ENCODE measurements at places on chromosomes 12 and 14.

GRCh38 chr14:62722406-62722805, 322.9 kb downstream of the KCNH5 start:
- DNase-seq, result no peak

- no peak for DNase-seq
Observed at GRCh38 chr12:42407306-42407705, 81.3 kb downstream of the PPHLN1 start.

DNA sequence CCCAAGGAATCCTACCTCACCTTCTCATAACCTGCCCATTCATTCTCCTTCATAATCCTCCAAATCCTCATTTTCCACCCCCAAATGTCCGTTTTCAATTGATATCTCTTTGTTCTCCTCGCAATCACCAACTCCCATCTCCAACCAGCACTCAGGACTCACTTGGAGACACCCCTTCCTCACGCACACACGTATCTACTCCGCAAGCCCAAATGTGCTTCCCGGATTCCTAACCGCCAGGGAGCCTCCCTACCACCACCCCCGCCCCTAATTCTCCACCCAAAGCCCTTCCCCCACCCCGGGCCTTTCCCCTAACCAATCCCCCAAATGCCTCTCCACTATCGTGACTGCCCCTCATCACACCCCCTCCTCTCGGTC, 304 bp downstream of the KCTD10 start:
- no peak for DNase-seq

- no peak for DNase-seq
Observed at GRCh38 chr14:69631509-69631908, 20.1 kb downstream of the SUSD6 start.

- DNase-seq, result no peak
Observed at GRCh38 chr12:28563936-28564335, 373.7 kb downstream of the CCDC91 start.

GRCh38 chr12:115308918-115309317, 624.9 kb upstream of the TBX3 start:
- DNase-seq, result no peak

DNA sequence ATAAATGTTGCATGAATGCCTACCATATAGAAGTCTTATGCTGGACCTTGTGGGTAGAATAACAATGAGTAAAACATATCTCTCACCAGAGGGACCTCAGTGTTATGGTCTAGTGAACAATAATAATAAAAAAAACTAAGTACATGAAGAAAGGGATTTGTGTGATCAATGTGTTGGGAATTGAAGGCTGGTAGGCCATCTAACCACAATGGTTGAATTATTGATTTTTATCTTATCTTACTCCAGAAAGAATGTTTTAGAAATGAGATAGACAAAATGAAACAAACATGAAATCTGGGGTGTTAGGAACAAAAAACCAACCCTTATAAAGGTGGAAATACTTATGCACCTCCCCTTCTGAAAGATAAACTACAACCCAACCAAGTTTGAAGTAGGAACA, 243.9 kb upstream of the LRIG3 start:
- no peak for DNase-seq

- DNase-seq, result peak; percentile 8
Observed at GRCh38 chr12:126784328-126784921, 1482.5 kb upstream of the TMEM132C start.

DNA sequence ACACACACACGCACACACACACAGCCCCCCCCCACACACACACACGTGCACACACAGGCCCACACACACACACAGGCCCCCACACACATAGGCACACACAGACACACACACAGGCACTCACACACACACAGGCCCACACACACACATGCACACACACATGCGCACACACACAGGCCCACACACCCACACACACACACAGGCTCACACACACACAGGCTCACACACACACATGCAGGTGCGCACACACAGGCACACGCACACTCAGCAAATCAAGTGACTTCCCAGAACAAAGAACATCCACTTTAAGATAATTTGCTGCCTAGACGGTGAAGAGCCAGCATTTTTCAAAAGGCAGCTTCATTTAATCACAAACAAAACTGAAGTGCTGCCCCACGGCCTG, 78.5 kb upstream of the FBRSL1 start:
- no peak for DNase-seq

GRCh38 chr12:69821456-69822159, 3.4 kb upstream of the MYRFL start:
- no peak for DNase-seq

GRCh38 chr14:95072310-95072905, 84.9 kb downstream of the DICER1 start:
- DNase-seq, result no peak

DNA sequence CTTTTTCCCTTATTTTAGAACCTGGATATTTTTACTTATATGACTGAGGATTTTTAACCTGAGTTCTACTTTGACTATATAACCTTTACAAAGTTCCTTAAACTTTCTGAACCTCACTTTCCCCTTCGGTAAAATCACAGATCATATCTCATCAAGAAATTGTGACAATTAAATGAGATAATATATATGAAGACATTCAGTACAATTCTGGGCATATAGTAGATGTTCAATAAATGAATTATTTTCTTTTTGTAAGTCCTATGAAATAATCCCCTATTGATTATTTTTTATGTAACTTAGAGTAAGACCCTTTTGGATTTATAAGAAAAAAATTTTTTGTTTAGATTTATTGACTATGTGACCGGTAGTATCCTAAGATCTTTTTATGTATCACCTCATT, 17.6 kb upstream of the FAM177A1 start:
- no peak for DNase-seq

GRCh38 chr14:88049936-88050335, 45.0 kb downstream of the GPR65 start:
- DNase-seq, result no peak

- DNase-seq, result no peak
Observed at GRCh38 chr12:71024281-71024680, 103.7 kb upstream of the PTPRR start.

DNA sequence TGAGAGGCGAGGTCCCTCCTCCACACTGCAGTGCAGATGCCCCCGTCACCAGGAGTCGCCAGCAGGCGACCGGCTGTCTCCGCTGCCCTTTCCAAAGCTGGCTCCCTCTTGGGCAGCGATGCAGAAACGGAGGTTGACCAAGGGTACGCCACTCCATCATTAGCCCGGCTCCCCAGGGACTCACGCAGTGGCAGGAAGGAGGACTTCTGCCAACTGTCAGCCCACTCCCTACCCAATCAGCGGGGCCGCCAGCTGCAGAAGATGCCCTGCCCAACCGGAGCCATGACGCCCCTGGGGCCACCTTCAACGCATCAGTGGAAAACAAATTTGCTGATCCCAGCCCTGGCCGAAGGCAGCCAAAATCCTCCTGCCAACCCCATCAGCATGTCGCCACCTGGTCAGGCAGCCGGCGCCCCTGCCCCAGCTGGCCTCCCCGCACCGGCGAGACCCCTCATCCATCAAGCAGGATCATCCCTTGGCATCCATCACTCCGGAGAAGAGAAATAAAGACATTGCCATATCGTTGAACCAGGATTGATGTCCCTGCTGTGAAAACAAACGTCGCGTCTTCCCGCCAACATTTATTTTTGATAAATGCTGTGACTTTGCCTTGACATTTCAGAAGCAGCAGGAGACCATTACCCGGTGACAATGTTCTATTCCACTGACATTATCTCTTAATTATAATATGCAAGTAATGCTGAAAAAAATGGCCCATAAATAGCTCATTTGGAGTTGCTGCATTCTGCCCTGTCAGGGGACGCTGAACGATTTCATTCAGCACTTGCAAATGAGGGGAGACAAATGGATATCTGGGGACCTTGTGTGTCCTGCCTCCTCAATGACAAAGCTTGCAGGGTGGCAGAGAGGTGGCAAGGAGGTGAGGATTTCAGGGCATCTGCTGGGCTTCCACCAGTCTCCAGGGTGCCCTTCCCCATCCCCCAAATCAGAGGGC, 105.1 kb downstream of the SCARB1 start:
- DNase-seq, result no peak

DNA sequence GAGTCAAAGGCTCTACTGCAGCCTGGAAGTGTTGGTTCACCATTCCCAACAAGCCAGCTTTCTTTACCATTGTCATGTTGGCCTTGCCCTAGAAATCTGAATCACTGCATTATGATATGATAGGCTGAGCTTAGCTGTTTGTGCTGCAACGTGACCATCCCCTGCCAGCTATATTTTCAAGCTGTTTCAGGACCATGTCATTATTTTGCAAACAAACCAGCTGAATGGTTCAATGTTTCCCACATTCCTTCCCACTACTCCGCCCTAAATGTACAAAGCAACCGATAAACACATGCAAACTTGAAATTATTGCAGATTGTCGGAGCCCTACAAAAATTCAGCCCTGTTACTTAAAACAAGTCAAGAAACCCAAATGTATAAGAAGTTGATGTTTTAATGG, 136.1 kb downstream of the KICS2 start:
- DNase-seq, result no peak

DNA sequence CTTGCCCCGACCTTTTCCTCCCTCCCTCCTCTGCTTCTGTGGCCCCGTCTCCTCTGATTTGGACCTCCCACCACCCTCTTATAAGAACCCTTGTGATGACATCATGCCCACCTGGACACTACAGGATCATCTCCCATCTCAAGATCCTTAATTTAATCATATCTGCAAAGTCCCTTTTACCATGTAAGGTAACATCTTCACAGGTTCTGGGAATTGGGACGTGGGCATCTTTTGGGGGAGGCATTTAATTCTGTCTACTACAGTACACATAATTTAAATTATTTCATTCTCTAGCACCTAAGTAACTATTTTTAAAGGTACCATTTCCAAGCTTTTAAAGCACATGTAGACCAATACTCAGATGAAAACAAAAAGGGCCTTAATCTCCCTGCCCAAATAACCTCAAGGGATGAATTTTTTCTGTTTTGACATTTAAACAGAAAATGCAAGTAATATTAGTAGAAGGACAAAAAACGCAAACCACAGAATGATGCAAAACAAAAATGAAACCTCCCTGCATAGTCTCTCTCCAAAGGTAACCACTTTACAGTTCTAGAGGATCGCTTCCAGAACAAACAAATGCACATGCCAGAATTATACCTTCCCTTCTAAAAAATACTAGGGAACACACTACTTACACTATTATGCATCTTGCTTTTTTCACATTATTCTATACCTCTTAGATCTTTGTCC, 222.1 kb downstream of the AACS start:
- DNase-seq, result no peak

GRCh38 chr12:118299791-118300460, 72.8 kb downstream of the TAOK3 start:
- no peak for DNase-seq

DNA sequence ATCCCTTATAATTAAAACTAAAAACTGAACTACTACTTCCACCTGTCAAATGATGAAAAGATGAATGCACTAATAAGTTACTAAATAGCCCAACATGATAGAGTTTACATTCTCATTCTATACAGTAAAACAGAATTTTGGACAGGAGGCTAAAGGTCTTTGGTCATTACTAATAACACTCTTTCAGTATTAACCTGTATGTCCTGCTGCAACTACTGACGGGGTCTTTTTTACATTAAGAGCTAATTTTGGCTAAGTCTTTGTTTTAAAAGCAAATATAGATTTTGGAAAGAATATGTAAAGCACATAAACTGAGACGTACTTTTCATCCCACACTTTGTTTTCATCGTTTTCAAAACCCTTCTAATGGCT, 175.4 kb upstream of the CDKN3 start:
- DNase-seq, result no peak

GRCh38 chr14:99393059-99393655, 87.5 kb downstream of the SETD3 start:
- no peak for DNase-seq

GRCh38 chr12:87152841-87153528, 876.2 kb downstream of the C12orf50 start:
- DNase-seq, result no peak

DNA sequence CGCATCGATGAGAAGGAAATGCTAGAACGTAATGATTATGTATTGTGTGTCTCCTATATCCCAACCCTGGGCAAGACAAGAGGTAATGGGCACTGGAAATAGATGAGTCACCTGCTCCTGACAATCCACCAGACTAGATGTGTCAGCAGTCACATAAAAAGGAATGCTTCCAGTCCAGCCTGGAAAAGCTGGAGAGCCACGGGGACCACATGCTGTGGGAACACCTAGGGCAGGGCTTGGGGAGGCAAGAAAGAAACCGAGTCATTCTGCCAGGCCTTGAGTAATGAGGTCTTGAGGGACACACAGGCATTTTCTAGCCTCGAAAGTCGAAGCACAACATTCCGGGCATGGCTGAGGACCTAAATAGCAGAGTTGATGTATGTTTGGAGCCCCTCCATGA, 716.7 kb upstream of the TMEM132C start:
- DNase-seq, result no peak

GRCh38 chr12:104779134-104779533, 179.0 kb downstream of the SLC41A2 start:
- no peak for DNase-seq

DNA sequence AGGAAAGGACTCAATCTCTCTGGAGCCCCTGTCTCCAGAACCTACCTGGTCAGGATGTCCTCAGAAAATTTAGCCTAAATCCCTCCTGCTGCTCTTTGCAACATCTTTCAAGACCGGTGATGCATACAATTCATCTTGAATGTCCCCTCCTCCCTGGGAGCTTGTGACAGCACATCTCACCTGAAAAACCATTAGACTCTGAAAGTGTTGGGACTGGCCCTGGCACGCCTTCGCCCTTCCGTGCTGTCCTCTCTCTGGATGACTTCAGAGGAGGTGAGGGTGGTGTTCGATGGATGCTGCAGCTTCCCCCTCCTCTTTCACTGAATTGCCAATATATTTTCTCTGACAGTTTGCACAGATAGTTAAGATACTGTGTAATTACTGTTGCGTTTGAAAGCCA, 90.9 kb upstream of the CISTR start:
- DNase-seq, result no peak

- DNase-seq, result no peak
Observed at GRCh38 chr12:119036878-119037825, 55.8 kb downstream of the SRRM4 start.

GRCh38 chr14:30848449-30849240, 25.7 kb upstream of the COCH start:
- DNase-seq, result no peak

GRCh38 chr14:105859717-105860614, 333.6 kb downstream of the TMEM121 start:
- no peak for DNase-seq

DNA sequence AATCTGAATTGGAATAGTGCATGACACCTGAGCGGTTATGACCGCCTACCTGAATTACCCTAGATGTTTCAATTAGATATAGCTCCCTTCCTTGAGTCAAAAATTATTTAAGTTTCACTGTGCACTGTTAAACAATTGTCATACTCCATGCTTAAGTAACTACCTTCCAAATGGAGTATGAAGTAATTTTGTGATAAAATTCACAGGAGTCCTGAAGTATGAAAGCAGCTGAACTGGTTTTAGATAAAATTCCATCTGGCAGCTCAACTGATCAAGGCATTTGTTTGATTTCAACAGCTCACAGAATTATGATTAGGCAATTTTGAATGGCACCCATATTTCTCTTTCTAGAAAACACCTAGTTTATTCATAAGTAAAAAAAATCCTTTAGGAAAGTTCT, 19.5 kb downstream of the PRICKLE1 start:
- no peak for DNase-seq

Data from activated T-cell treated with anti-CD3 and anti-CD28 coated beads for 24 hours (primary cell).